Stimulated activated effector memory CD8-positive, alpha-beta T cell treated with anti-CD3 and anti-CD28 coated beads, Interleukin-12 subunit alpha, Interleukin-12 subunit beta, amount 100 ng/mL, for 72 hours (primary cell): ENCODE measurements at places on chromosomes 5 and 9.

DNA sequence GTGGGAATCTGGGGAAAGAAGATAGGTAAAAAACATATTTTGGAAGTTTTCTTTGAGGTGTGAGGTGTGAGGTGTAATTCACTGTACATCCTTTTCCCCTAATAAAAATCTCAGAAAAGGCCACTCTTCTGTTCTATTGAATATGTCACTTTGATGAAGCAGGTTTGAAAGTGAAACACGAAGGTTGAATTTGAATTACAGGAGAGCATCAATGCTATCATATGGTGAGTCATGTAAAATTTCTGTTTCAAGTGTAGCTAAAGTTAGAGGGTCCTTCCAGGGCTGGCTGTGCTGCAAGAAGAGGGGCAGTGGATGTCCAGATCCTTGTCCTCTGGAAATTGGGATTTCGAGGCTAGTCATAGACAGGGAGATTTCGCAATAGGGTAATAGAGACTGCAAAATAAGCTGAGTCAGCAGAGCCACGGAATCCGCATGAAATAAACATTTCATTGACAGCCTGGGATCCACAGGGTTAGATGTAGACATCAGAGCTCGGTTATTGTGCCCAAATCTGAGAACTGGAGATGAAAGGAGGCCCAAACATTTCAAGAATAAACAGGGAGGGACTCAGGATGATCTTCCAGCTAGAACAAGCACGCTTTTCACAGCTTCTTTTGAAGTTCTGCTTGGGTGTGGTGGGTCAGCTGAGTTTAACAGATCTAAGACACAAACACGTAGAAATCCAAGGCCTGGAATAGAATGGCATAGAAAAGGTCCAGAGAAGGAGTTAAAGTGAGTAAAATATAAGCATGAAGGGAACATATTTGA lies 194.4 kb upstream of the CDKN2B start:
- no peak for DNase-seq

- DNase-seq = no peak
Observed at GRCh38 chr9:84570482-84571154, 98.9 kb upstream of the NTRK2 start.

GRCh38 chr5:132479111-132479951 lies 11.2 kb downstream of the IRF1 start:
- DNase-seq = no peak

DNA sequence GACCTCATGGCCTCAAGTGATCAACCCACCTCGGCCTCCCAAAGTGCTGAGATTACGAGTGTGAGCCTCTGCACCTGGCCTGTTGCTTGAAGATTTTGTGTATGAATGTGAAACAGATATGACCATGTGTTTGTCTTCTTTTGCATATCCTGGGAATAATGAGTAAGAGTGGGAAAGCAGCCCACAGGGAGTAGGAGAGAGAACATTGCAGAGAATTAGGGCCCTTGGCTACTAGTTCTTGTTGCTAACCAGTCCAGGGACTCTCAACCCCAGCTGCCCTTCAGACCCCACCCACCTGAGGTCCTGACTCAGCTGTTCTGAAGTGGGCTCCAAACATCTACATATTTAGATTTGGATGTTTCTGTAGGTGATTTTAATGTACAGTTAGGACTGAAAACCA lies 125.5 kb downstream of the MTX3 start:
- no peak for DNase-seq

GRCh38 chr9:104367507-104367906 lies 136.6 kb upstream of the OR13F1 start:
- DNase-seq = no peak

- DNase-seq = no peak
Observed at GRCh38 chr9:93633492-93634221, 57.3 kb downstream of the PHF2 start.

DNA sequence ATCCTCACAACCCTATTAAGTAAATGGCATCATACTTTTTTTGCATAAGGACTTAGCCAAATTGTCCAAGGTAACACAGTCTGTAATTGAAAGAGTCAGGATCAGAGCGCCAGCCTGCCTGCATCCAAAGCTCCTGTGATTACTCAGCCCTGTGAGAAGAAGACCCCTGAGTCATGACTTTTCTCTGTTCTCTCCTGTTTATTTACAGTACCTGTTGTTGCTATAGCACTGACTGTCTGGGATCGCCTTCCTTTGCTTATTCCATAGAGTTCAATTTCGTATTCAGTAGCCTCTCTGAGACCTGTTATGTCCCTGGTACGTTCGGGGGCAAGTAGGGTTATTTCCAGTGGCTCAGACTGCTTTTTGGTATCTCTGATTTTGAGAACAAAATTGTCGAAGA lies 71.8 kb downstream of the TNC start:
- no peak for DNase-seq

DNA sequence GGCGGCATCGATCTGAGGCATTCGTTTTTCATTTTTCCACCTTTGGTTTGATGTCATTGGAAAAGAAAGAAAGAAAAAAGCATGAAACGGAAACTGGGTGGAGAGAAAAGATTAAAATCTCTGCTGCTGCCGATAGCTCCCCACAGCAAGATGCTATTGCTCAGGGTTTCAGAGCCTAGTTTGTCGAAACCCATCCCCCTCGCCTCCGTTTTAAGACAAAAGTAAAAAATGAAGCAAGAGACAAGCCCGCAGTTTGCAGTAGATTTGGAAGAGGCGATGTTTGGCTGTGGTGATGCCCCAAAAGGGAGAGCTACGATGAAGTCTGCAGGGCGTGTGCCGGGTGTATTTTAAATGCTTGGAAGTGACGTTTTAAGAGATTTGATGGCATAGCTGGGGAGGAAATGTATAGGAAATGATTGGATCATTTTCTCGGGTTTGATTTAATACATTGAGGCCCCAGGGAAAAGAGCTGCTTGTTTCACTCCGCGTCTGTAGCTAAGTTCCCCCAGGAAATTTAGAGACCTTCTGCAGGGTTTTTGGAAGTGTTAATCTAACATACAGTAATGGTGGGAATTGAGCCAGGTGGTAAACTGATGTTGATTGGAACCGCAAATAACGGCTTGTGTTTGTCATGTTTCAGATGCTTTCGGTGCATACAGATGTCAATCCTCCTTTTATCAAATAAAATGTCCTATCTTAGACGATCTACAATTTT lies 909 bp downstream of the NDFIP1 start:
- DNase-seq = no peak

GRCh38 chr5:108760512-108760911 lies 12.8 kb downstream of the FER start:
- no peak for DNase-seq

- no peak for DNase-seq
Observed at GRCh38 chr5:148747536-148747906, 78.9 kb upstream of the ADRB2 start.

DNA sequence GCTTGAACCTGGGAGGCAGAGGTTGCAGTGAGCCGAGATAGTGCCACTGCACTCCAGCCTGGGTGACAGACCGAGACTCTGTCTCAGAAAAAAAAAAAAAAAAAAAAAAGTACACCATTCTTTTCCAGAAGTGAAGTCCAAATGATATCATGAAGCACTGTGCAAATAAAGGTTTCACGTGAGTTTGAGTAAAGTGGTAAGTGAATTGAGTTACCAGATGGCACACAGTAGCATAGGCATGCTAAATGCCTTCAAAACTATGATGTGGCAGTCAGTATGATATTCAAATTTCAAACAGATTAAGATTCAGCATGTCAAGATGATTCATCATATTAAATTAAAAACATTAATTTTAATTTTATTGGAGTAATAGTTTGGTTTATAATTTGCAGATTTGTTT lies 195.2 kb downstream of the TAF11L14 start:
- DNase-seq = no peak

DNA sequence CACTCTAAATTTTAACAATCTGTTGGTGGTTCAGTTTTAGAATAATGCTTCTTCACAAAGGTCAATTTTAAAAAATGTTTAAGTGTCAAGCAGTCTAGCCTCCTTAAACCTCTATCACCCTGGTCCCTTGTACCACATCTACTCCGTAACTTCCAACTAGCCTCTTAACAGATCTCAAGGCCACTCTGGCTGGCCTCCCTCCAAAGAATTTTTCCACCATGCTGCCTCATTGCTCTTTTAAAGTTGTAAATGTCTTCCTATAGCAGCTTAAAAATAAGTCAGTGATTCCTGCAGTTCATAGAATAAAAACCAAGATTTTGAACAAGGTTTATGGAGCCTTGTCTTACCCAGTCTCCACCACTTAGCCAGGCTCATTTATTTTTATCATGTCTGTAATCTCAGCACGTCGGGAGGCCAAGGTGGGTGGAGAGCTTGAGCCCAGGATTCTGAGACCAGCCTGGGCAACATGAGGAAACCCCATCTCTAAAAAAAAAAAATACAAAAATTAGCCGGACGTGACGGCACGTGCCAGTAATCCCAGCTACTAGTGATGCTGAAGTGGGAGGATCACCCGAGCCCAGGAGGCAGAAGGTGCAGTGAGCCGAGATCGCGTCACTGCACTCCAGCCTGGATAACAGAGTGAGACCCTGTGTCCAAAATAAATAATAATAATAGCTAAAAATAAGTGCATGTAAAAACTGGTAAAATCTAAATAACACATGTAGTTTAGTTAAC lies 924.9 kb upstream of the DMAC1 start:
- DNase-seq = no peak

DNA sequence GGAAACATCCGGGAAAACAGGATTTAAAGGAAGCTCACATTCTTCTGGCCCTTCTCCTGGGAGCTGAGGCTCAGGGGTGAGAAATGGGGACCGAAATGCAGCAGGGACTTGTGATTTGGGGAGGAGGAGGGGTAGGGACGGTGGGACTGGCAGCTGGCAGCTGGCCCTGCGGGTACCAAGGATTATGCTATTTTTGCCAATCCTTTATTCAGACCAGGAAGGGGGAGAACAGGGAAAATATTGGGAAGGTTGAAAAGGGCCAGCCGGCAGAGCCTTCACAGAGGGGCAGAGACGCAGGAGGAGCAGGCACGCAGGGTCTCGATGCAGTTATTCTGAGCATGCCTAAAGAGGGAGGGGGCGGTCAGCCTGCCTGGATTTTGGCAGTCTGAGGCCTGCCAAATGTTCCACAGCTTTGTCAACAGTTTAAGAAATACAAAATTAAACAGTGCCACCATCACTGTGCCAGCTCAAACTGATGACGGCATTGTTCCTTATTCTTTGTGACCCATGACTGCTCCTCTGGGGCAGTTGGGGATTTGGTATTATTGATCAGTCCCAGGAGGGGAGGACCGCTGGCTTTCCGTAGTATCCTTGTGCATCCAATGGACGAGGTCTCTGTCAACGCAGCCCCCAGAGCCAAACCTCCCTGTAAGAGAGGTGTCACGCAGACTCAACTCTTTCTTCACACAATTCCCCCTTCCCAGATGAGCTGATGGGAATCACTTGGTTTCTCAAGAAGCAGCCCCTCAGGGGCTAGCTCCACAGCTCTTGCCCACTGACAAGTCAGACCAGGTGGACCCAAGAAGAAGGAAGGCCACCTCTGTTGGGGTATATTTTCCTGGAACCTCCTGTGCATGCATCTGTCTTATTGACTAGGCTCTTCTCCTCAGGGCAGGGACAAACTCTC lies 553.3 kb downstream of the BNC2 start:
- DNase-seq = no peak

DNA sequence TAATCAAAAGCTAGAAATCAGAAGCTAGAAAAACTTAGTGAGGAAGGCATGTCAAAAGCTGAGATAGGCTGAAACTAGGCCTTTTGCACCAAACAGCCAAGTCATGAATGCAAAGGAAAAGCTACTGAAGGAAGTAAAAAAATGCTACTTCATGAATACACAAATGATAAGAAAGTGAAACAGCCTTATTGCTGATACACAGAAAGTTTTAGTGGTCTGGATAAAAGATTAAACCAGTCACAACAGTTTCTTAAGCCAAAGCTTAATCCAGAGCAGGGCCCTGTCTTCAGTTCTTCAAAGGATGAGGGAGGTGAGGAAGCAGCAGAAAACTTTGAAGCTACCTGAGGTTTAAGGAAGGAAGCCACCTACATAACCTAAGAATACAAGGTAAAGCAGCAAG lies 102.5 kb upstream of the SH3GL2 start:
- DNase-seq = no peak

DNA sequence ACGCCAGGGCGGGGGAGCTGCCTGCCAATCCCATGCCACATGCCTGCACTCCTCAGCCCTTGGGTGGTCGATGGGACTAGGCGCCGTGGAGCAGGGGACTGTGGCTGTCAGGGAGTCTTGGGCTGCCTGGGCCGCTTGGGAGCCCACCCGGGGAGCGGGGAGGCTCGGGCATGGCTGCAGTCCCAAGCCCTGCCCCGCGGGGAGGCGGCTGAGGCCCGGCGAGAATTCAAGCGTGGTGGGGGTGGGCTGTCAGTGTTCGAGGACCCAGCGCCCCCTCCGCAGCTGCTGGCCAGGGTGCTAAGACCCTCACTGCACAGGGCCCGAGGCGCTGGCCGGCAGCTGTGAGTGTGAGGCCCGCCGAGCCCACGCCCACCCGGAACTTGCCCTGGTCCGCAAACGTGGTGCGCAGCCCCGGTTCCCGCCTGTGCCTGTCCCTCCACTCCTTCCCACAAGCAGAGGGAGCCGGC lies 83.2 kb upstream of the DMRTA1 start:
- no peak for DNase-seq
